ENCODE measurements at places on chromosomes 3 and 15.
A peak's percentile ranks its signal among the peaks of the same experiment; 100 is the strongest.

- DNase-seq = no peak
Observed at GRCh38 chr3:41682996-41683395, 278.9 kb downstream of the ULK4 start.

- no peak for DNase-seq
Observed at GRCh38 chr3:44557074-44557473, 2.1 kb downstream of the ZKSCAN7 start.

DNA sequence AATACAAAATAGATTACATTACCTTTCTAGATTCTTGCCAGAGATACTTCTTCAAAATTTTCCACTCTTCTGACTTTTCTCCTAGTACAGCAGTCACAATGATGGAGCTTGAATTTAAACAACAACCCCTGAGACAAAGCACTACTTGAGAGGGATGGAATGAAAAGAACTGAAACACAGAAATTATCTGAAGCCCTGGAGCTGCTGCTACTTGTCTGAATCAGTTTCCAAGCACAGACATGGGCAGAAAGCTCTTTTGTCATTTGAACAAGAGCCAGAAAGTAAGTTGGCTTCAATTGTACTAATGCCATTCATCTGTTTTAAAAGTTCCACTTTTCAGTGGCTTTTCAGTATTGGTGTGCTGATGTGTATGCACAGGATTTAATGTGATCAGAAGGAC lies 718.5 kb upstream of the ARPP21 start:
- peak; percentile 57 for DNase-seq

- no peak for DNase-seq
Observed at GRCh38 chr3:123919353-123919752, 35.2 kb upstream of the MYLK start.

GRCh38 chr3:158925828-158926494 lies 124.1 kb downstream of the MFSD1 start:
- no peak for DNase-seq

- DNase-seq = no peak
Observed at GRCh38 chr15:40999190-40999589, 45.9 kb downstream of the CHAC1 start.

DNA sequence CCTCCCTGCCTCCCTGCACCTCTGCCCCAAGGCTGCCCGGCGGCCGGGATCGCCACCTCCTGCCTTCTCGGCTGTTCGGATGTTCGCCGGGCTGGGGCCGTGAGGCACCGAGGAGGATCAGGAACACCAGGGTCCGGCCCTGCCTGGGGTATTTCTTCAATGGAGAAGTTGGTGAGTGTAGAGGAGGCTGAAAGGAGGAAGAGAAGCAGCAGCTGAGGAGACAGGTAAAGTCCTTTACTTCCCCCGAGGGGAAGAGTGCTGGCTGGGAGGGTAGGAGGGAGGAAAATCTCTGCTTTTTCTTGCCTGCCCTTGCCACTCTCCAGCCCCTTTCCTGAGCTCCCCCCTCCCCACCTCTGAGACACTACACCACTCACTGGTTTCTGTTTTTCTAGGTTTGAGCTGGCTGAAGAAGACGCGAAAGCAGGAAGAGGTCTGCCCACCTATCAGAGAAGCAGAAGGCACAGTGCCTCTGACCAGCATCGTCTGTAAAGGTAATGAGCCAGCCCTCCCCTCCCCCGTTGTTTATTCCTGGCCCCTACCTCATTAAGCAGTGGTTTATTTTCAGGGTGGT lies 519 bp downstream of the ASB7 start:
- peak; percentile 30 for DNase-seq

DNA sequence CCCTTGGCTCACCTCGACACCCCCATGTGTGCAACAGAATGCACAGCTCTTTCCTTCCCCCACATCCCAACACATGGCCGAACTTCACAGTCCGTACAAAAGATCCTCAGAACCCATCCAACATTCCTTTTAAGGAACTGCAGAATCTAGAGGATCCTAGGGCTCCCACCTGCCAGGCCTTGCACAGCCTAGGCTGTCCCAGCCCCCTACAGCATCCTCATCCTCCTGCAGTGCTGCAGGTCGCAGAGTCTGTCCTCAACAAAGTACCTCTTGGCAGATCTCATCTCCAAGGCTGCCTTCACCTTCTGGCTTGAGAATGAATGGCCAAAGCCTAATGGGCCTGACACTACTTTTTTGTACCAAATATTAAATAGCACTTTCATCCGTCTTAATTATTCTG lies 19.8 kb downstream of the PRR23E start:
- no peak for DNase-seq

GRCh38 chr15:77889009-77889806 lies 188.3 kb downstream of the TBC1D2B start:
- DNase-seq = no peak

GRCh38 chr15:66850078-66850991 lies 148.3 kb downstream of the SMAD6 start:
- DNase-seq = no peak

DNA sequence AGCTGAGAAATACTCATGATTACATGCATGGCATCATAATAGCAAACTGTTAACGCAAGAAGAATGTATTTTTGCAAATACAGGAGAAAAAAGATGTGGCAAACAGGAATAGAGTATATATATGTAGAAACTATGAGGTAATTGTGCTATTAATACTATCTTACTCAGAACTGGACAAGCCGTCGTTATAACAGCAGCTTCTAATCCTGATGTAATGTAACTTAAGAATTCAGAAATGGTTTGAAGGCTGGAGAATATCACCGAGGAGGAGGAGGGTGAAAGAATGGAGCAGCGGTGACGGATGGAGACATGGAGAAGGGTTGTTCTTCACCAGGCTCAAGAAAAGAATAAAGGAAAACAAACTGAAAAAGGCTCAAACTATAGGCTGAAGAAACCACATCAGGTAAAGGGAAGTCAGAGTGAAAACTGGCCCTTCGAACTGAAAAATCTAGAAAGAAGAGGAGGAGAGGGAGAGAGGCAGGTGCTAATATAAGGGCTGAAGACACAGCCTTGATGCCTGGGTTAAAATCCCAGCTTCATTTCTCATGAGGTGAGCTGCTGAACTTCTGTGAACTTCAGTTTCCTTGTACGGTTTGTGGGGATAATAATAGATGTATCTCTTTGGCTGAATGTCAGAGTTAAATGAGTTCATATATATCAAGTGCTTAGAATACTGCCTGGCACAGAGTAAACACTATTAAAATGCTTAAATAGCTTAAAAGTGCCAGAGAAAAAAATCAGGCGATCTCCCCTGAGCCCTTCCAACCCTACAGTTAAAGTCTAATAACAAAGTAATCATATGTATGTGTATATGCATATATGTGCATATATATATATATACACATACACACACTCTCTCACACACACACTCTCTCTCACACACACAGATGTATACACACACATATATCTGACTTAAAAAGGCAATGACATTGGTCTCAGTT lies 43.9 kb downstream of the GOLIM4 start:
- no peak for DNase-seq

GRCh38 chr3:132117642-132118041 lies 82.8 kb upstream of the CPNE4 start:
- no peak for DNase-seq

GRCh38 chr3:51340013-51340829 lies 44.9 kb upstream of the MANF start:
- no peak for DNase-seq

DNA sequence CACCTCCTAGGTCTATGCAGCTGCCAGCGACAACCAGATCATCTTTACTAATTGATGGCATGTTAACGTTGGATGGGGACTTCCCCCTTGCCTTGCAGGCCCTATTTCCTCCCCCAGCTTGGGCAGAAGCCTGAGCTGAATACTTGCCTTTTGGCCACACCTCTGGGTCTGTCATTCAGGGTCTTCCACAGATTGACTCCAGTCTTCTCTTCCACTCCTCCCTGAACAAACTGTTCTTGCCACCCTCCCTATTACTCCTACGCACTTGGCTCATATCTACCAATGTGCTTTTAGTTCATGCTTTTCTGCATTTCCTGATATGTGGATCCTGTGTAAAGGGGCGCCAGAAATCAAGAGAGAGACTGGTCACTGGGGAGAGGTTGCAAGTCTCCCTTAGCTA lies 73.5 kb downstream of the DNASE1L3 start:
- DNase-seq = no peak

GRCh38 chr3:57555306-57555705 lies 768 bp upstream of the PDE12 start:
- DNase-seq = no peak

DNA sequence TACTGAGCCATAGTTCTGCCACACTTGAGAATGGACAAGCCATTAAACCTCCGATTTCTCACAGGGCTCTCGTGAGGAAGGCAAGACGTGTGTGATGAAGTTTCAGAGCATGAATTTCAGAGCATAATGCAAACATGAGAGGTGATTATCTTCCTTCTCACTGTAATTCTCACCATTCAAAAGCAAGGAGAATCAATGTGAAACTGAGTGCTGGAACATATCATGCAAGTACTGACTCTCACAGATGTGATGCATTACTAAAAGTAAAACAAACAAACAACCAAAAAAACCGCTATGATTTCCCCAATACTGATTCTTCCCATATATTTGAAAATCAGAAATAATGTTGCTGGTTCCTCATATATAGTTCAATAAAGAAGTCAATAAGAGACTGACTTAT lies 23.7 kb downstream of the P3H2 start:
- DNase-seq = no peak

DNA sequence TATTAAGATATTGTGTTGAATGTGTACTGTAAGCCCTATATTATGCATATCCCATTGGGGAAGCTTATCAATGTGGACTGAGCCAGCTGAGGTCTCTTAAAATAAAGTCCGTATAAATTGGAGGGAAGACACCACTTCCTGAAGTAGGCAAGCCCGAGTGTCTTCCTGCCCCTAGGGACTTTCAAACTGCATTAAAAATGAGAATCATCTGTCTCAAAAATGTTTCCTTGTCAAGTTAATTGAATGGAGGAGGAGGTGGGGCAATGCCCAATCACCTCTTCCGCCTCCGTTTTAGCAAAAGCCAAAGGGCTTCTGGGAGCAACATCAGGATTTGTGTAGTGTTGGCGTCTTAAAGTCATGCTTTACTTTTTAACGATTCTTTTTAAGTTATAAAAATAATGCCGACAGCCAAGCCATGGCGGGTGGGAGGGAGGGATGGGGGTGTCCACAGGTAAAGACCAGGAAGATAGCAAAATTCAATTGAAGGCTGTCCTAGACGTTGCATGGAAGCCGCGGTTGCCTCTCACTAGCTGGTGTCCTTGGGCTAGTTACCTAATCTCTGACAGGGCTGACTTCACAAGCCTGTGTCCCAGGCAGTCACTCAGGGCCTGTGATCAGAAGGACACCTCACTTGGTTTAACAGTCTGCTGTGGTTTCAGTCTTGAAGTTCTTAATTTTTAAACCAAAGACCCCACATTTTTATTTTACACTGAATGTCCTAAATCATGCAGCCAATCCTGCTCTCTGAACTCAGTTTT lies 524.9 kb upstream of the PROK2 start:
- DNase-seq = no peak

DNA sequence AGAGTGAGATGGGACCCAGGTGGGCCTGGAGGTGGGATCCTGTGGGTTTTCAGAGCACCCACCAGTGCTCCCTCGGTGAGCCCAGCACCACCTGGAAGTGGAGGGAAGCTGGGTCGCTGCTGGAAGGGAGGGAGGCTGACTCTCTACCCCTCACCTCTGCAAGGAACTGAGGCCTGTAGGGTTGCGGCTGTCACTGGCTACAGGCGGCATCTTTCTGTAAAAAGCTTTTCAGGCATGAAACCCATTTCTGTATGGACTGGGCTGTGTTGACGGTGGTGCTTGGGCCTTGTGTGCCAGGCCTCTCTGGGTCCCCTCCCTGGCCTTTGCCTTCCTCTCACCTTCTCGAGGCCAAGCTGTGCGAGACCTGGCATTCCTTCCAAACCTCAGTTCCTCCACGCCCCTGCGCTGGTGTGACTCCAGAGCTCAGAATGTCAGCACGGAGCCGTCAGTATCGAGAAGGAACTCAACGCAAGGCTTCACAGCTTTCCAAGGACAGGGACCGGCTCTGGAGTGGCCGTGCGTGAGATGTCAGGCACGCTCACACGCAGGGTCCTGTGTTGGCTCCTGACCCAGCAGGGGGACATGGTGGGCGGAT lies 16.6 kb downstream of the ABTB1 start:
- DNase-seq = no peak

DNA sequence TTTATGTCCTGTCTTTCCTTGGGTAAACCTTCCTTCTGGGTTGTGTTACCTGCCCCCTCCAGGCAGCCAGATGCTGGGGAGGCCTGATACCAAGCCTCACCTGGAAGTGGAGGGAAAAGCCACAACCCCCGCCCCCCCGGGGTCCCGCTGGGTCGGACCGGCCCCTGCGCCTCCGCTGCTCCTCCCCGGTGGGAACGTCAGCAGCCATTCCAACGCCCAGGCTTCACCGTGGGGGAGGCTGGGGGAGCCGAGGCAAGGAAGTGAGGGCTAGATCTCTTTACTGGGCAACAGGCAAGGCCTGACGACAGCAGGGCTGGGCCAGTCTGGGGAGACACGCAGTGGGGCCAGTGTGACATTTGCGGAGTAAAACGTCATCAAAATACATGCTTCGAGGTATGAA lies 53.0 kb upstream of the SNRPA1 start:
- no peak for DNase-seq

DNA sequence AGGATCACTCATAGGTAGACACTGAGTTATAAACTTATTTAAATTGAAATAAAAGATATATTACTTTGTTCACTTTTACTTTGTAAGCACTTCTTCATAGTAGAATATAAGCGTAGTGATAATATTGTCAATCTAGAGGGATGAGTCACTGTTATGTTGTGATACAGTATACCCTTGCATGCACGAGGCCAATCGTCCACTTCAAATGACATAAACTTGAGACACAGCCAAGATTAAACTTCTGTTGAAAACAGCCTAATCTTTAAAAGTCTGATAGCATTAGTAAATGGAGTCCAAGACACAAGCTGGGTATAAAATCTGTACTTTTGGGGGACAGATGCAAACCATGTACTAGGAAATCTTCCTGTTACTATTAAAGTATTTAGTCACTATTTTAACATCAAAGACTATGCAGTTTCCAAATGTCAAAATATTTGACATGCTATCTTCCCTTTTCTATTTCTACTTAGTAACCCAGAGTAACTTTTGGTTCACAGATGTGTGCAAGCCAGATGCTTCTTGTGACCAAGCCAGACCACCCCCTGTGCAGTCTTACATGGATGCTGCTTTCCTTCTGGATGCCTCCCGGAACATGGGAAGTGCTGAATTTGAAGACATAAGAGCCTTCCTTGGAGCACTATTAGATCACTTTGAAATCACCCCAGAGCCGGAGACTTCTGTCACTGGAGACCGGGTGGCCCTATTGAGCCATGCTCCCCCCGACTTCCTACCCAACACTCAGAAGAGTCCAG lies 85.3 kb downstream of the PIK3R4 start:
- no peak for DNase-seq

- no peak for DNase-seq
Observed at GRCh38 chr3:94173673-94174434, 111.0 kb downstream of the NSUN3 start.

DNA sequence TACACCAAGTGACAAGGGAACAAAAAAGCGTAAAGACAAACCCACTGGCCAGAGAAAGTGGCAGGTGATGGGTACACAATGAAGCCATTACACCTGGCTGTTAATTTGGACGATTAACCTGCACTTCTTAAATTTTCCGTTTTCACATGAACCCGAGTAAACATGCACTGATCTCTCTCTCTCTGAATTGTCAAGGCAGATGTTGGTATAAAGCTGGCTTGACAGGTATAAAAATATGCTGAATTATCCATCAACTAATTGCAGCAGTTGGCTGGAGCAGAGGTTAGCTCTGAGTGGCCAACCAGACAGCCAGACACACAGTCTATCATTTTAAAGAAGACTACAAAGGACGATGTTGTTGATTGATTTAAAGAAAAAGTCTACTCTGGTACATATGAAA lies 561.7 kb upstream of the ALCAM start:
- DNase-seq = no peak
